ENCODE measurements at places on chromosomes 11 and 22.

DNA sequence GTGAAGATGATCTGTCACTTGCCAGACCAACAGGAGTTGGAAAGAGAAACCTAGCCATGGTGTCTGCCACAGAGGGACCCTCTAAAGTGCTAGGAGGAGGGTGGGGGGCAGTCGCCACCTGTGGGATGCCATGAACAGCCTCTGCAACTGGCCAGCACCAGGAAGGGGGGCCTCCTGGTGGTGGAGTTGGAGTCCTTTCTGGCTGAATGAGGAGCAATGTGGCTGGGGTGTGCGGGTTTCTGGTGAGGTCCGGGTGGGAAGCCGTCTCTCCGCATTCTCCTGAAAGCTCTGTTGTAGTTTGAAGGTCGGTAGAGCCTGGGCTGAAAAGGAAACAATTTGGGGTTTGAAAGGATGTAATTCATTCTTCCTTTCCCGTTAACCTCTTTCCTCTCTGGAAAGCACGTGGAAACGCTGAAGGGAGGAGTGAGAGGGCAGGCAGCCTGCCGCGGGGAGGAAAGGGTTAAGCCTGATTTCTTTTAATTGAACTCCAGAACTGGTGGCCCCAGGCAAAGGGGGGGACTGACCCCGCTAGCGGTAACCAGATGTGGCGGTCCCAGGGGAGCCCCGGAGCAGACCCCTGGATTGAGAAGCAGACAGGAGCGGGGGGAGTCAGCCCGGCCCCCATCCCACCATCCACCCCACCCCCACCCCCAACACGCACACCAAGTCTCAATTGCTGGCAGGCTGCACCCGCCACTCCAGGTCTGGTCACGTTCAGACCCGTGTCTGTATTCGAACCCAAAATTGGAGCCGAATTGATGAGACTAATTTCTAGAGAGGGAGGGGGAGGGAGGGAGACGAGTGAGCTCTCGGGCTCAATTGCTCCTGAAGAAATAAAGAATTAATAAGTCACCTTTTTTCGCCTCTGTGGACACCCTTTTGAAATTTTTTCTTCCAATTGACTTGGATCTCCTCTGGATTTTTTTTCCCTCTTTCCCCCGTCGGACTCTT is 1.8 kb upstream of the FLI1 start:
- DNase-seq, result no peak

GRCh38 chr22:25666308-25666707 is 75.7 kb upstream of the MYO18B start:
- DNase-seq, result no peak

- no peak for DNase-seq
Measured at GRCh38 chr11:128860571-128861361, 6.3 kb downstream of the KCNJ1 start.

GRCh38 chr11:123460012-123460700 is 30.1 kb downstream of the GRAMD1B start:
- DNase-seq, result no peak

DNA sequence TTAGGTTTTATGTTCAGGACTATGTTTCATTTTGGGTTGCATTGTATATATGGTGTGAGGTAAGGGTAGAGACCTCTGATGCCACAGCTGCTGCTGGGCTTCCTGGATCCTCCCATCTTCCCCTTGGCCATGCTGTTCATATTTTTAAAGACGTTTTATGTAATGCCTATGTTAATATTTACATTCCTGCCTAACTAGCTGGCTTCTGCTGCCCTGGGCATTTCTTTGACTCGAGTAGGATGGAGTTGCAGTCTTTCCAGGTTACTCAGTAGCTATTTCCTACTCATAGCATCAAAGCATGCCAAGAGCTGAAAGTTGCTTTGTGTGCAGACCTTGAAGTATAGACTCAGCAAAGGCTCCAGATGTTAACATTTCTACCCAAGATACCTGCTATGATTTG is 220.5 kb upstream of the CADM1 start:
- DNase-seq, result no peak

- DNase-seq, result no peak
Measured at GRCh38 chr11:62444835-62445234, 26.0 kb downstream of the SCGB1A1 start.

DNA sequence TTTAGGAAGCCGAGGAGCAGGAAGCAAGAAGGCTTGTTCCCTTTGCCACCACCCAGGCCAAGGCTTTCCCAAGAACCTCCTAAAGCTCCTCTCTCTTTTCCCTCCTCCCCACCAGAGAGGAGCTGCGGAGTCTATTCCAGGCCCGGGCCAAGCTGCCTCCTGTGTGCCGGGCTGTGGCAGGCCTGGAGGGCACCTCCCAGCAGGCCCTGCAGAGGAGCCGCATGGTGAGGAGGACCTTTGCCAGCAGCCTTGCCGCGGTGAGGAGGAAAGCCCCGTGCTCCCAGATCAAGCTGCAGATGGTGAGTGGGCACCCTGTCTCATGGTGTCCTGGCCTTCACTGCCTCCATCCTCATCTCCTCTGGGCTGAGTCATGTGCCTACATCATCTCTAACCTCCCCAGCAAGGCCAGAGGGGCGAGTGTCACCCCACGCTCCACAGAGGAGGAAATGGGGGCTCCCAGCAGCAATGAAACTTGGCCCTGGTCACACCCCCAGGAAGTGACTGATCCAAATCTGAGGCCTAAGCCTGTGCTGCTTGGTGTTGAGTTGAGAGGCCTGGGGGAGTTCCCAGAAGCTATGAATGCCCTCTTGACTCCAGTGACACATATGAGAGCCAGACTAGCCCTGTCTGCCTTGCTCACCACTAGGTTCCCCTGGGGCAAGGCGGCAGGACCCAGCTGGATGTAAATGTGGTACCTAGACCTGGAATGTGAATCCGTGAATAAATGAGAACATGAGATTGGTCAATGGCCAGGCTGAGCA is 104.2 kb downstream of the MYO18B start:
- peak; percentile 26 for DNase-seq

DNA sequence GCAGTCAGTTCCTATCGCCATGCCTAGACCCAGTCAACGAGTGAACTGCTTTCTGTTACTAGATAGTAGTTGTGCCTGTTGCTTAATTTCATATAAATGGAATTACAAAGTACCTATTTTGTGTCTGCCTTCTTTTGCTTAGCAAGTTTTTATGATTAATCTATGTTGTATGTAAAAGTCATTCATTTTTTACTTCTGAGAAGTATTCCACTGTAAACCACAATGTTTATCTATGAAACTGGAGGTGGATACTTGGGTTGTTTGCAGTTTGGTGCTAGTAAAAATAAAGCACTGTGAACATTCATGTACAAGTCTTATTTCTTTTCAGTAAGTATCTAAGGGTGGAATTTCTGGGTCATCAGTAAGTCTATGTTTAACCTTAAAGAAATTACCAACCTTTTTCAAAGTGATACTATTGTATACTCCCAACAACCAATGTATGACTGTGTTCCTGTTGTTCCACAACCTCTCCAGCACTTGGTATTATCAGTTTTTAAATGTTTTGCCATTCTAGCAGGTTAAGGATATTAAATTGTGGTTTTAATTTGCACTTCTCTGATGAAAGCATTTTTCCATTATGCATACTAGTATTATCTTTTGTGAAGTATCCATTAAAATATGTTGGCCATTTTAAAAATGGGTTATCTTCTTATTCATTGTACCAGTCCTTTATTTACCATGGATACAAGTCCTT is 68.2 kb downstream of the DNAJC24 start:
- no peak for DNase-seq

GRCh38 chr22:43706571-43707328 is 105.4 kb downstream of the EFCAB6 start:
- no peak for DNase-seq

GRCh38 chr11:18046116-18046777 is at the start of gene TPH1:
Gene TPH1 (minus strand): TSS chr11:18046269. CDS start chr11:18040762, 5,507 bp downstream.
- no peak for DNase-seq

GRCh38 chr22:38176170-38176741 is 5.4 kb downstream of the PLA2G6 start:
- no peak for DNase-seq

DNA sequence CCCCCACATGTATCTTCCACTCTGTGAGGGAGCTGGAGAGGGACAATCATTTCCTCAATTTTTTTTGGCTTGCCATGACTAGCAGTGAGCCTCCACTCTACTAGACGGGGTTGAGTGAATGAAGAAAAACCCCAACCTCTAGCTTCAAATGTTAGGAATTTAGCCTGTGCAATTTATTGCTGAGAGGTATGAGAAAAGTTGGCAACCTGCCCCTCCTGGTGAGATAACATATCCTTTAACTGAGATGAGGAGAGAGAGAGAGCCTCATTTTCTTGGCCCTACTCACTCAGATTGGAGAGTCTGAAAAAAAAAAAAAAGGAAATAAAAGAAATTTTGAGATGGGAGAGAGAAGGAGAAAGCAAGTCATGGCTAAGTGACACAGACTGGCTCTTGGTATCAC is 218.2 kb upstream of the CARD18 start:
- DNase-seq, result no peak

GRCh38 chr11:44876906-44877305 is 73.8 kb downstream of the TP53I11 start:
- DNase-seq, result no peak

- DNase-seq, result no peak
Measured at GRCh38 chr11:76238551-76238950, 32.2 kb upstream of the WNT11 start.

DNA sequence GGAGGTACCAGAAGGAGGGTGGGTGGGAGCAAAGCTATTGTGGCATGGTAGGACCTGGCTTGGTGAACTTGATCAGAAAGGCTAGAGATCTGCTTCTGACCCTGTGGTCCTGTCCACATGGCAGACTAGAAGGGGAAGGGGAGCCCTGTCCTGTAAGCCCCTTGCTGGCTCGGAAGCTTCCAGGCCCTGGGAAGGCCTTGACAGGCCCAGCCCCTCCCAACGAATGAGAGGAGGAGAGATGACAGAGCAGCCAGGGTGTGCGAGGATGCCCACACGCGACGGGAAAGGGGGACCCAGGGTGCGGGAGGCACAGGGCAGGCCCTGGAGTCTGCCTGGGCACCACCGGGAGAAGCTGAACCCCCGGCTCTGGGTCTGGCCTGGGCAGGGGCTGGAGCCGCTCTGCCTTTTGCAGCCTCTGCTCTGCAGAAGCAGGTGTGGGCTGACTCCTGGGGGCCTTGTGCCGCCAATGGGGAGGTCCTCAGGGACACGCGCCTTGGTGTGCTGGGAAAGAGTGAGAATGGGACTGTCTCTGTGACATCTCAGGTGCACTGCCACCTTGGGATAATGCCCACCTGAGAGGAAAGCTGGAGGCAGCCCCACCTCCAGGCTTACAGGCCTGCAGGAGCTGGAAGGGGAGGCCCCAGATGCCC is 1447.5 kb downstream of the BRD1 start:
- DNase-seq, result no peak

DNA sequence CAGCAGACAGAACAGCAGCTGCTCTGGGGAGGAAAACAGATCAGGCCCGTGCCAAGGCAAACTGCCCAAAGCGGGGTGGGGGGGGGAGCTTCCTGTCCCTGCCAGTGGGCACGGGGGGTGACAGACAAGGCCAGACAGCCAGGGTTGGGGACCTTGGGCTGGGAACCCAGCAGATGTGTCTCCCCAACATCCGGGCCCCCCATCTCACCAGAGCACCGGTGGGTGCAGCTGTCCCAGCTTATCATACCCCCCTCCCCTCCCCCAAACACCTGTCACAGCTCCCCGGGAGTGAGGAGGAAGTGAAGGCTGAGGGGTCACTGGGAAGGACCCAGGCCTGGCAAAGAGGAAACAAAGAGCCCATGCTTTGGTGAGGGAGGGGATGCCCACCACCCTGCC is 1.3 kb downstream of the PPP1R14B start:
- DNase-seq, result peak; percentile 30
